Smooth muscle cell of the brain vasculature (primary cell): ENCODE measurements at places on chromosomes 12 and 14.

DNA sequence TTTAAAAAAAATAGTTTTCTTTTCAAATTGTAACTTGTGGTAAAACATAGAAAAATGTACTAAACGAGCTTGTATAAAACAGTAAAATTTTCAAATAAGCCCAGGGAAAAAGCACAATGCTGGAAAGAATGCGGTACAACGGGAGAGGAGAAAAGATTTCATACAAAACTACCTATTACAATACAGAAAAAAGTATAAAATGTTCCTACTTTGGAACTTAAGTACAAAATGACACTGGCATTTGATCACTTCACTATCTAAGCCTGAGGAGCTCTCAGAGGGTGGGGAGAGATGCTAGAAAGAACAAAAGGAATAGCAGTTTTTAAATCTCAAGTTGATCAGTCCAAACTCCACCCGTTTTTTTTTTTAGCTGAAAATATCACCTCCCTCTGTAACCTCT lies 39.5 kb upstream of the COL2A1 start:
- DNase-seq = no peak

DNA sequence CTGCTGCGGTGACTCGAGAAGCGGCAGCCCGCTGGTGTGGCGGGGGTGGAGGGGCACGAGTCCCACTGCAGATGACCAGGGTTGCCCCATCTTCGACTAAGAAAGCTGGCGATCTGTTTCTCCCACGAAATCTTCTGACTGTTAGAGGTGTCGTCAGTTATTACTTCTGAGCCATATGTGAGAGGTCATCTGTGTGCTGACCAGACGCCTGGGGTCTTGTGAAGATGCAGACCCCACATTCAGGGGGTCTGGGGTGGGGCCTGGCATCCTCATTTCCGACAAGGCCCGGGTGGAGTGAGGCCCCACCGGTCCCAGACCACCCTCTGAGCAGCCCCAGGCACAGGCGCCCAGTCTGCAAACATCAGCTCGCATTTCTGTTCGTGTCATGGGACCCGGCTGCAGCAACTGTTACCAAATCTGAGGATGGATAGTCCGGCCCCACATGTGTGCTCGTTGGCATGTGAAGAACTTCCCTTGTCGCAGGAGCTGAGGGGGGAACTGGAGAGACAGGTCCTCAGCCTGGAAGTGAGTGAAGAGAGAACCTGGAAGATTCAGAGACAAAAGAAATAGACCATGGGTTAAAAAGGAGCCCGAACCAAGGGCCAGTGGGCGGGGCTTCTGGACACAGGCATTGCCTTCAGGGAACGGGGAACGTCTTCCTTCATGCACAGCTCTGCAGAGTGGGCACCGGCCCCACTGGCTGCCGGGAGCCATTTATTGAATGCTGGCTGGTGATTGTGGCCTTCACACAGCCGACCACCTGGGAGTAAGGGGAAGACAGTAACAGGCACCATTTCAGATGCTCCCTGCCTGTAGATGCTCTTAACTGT lies 135.2 kb downstream of the ADGRD1 start:
- no peak for DNase-seq

DNA sequence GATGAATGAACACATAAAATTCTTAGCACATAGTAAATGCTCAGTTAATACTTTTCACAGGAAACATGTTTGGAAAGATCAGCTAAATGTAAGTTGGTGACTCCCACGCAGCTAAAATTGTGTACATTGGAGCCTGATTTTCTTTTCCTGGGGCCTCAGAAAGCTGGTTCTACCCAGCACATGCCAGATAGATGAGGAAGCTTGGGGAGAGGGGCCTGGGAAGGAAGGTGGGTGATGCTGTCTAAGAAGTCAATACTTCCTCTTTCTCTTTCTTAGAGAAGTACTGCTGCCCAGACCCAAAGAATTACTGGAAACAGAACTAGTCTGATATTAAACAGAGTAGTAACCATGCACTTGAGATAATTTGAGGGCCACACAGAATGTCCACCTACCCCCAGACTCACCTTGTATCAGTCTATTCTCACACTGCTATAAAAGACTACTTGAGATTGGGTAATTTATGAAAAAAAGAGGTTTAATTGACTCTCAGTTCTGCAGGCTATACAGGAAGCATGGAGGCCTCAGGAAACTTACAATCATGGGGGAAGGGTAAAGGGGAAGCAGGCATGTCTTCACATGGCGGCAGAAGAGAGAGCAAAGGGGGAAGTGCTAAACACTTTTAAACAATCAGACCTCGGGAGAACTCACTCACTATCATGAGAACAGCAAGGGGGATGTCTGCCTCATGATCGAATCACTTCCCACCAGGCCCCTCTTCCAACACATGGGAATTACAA lies 123.3 kb upstream of the MED13L start:
- no peak for DNase-seq

- DNase-seq = no peak
Observed at GRCh38 chr14:35140718-35141581, 18.6 kb downstream of the PRORP start.

DNA sequence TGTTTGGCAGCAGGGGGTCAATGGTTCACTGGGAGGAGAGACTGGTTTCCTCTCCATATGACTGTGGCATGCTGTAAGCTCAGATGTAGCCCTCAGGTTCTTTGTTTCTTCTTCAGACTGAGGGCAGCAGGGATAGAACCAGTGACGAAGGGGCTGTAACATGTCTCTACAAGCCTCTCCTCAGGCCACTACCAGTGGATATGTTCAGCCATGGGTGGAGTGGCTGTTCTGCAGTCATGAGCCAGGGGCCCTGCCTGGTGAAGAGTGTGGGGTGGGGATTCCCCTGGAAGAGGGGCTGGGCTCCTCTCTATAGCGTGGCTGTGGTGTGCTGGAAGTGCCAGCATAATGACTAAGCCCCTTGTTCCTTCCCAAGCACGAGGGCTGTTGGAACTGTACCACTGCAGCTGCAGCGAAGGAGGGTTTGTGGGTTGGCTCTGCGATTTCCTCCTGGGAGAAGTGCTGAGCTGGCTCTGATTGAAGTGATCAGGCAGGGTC lies 55.8 kb downstream of the CMAS start:
- peak; percentile 35 for DNase-seq

DNA sequence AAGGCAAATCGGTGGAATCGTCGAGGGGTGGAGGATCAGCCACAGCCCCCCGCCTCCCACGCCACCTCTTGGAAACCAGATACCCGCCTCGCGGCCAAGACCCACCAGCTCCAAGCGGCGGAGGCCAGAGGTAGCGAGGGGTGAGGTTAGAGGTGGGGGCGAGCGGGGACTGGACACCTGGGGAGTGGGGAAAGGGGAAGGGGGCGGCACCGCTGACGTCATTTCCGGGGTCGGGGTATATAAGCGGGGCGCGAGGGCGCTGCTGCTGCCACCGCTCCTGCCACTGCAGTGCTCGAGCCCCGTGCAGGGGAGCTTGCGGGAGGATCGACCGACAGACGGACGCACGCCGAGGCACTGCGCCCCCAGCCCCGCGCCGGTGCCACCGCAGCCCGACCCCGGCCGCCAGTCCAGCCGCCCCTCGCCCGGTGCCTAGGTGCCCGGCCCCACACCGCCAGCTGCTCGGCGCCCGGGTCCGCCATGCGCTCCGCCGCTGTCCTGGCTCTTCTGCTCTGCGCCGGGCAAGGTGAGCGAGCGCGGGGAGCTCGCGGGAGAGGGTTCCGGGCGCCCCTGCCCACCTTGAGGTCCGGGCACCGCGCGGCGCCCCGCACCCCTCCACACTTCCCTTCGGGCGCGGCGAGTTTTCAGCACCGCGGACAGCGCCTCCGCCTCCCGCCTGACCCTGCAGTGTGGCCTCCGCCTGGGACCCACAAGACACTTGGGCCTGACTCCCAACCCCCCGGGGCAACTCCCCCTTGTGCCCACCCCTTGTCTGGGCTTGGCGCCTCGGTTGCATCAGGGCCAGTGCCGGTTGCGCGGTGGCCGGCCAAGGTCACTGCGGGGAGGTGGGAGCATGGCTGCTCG lies at the start of gene CHGA:
Gene CHGA, plus strand, starts transcription at position 268 of the 861 bp plus-strand sequence. Its CDS starts 210 bp downstream, at position 478.
- no peak for DNase-seq

DNA sequence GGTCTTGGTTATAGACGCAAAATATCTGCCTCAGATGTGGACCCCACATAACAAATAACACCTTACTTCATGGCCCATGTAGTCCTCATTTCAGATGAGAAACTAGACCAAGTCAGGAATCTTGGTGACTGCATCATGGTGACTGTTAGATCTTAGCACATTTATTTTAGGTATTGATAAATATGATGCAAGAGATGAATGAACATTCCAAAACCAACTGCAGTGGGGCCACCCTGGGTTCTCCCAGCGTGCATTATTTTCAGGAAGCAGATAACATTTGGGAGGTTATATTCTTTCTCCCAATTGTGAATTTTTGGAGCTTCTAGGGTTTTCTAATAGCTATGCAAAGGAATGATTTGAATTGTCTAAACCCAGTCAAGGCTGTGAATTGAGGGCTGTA lies 55.2 kb upstream of the PTGR2 start:
- DNase-seq = no peak

- DNase-seq = no peak
Observed at GRCh38 chr12:13380297-13380696, 183.8 kb downstream of the EMP1 start.

GRCh38 chr12:31005944-31006361 lies 67.7 kb upstream of the DDX11 start:
- no peak for DNase-seq

DNA sequence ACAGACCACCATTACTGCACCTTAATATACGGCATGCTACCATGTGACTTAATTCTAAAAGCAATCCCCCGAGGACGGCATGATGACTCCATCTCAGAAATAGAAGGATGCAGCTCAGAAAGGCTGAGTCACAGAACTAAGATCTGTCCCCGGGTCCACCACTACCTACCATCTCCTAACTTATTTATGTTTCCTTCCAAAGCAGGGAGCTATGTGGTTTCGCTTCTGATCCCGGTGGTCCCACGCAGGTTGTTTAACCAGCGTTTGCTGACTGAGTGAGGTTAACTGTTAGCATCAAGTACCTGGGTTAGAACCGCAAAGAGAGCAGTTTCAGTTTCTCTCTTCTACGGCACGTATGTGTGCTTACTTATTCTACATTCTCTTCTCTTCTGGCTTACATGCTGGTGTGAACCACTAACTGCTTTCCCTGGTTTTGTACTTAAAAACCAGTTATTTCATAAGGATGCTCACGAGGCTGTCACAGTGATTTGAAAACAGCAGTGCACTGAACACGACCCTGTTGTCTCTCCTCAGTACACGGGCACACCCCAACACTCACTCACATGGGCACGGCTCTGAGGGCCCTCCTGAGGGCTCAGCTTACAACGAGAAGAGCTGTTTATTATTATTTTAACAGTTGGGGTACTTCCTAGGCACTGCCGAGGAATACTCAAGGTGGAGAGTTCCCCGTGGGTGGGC lies 66.7 kb downstream of the CCDC88C start:
- no peak for DNase-seq

DNA sequence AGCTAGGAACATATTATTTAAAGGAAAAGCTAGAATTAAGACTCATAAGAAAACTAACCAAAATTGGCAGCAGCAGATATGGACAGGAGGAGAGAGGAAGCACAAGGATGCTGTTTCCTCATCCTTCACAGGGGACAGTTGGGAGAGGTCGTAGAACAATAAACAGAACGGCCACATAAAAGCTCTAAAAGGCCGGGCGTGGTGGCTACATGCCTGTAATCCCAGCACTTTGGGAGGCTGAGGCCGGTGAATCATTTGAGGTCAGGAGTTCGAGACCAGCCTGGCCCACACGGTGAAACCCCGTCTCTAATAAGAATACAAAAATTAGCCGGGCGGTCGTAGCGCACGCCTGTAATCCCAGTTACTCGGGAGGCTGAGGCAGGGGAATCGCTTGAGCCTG lies 10.5 kb downstream of the TCL1B start:
- no peak for DNase-seq

DNA sequence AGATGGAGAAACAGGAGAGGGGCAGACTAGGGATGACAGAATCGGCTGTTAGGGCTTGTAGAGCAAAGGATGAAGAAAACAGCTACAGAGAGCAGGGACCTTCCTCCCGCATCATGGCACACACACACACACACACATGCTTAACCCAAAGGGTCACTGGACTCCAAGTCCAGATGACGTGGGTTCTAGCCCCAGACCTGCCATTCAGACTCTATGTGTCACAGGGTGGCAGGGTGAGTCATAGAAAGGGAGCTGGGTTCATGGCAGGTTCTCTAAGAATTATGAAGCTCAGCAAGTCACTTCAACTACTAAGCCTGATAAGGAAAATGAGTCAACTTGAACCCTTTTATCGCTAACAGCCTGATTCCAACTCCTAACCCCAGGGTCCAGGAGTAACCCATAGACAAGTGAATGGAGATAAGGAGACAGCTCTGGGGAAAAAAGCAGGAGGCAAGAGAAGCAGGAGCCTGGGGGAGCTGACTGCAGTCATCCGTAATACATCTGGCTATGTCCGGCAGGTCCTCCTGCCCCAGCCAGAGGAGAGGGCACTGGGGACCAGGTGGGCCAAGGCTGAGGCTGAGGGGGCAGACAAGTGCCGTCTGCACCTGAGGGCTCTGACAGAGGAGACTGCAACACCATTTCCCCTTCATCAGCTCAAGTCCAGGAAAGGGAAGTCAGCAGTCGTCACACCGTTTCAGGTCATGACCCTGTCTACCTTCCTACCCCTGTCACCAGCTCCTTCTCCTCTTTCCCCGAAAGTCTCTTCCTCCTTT lies 3.6 kb upstream of the TNFRSF1A start:
- peak; percentile 56 for DNase-seq

GRCh38 chr12:116549993-116550392 lies 9.2 kb upstream of the MAP1LC3B2 start:
- DNase-seq = no peak

DNA sequence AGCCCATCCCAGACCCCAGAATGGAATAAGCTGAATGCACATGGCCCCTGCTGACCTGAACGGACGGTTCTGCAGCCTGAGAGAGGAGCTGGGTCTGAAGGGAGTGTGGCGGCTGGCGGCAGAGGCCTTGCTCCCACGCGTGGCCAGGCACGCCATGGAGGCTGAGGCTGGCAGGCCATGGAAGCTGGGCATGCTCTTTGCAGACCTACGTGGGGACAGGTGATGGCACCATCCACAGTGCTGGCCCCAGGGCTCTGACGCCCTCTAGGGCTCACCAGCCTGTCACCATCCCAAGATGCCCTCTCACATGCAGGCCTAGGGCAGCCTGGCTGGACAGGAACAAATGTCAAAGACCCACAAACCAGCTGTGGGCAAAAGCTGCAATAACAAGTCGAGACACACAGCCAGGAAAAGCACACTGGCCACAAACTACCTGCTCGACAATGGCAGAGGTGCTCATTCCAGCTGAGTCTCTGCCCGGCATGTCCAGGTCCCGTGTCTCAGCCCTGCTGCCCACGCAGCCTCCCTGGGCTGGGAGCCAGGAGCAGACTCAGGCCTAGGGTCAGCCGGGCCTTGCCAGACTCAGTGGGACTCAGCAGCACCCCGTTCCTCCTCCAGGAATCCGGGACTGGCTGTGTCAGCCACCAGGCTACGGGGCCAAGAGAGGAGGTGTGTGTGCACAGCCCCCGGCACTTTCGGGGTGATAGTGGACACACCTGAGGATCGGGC lies 19.7 kb downstream of the BTBD6 start:
- DNase-seq = no peak

DNA sequence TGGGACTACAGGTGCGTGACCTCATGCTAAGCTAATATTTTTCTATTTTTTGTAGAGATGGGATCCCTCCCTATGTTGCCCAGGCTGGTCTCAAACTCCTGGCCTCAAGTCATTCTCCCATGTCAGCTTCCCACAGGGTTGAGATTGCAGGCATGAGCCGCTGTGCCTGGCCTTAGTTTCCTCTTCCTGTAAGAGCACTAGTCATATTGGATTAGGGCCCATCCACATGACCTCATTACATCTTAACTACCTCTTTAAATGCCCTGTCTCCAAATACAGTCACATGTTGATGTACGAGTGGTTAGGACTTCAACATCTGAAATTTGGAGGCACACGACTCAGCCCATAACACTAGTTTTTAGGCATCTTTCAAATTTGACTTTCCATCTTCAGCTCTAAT lies 72.2 kb upstream of the RASSF3 start:
- no peak for DNase-seq
